ENCODE measurements at places on chromosomes 2 and 18. TPM values are rescaled to one million over a fixed set of nuclear protein-coding genes. Genes with fewer than 3 reads are reported as not detected.

The FIGLA gene
- total RNA-seq: not detected

The AGPS gene
- 13.6 TPM for total RNA-seq

GRCh38 chr2:96156011-96156820 is 11.0 kb upstream of the DUSP2 start:
- no peak for DNase-seq

- DNase-seq: no peak
These were observed 6.9 kb upstream of the DPYSL5 start for GRCh38 chr2:26840937-26841610.

- DNase-seq: no peak
These were observed 39.4 kb downstream of the CMPK2 start for GRCh38 chr2:6826081-6826913.

The DSC1 gene
- total RNA-seq: 345 TPM

DNA sequence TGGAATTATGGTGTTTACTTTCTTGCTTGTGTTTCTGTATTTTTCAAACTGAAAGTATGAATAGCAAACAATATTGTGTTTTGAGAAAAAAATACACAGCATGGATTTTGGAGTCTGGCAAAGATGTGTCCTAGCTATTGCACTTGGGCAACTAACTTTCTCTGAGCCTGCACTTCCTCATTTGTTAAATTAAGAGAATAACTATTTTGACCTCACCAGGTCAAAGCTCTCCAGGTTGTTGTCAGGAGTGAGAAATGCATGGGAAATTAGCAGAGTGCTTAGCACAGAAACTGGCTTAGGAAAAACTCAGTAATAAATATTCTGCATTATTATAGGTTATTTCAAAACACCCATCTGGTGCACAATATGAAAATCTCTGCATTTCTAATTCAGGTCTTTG is 28.2 kb downstream of the LYPD1 start:
- DNase-seq: no peak

- no peak for DNase-seq
These were observed 238.5 kb downstream of the WDR7 start for GRCh38 chr18:56889621-56890020.

DNA sequence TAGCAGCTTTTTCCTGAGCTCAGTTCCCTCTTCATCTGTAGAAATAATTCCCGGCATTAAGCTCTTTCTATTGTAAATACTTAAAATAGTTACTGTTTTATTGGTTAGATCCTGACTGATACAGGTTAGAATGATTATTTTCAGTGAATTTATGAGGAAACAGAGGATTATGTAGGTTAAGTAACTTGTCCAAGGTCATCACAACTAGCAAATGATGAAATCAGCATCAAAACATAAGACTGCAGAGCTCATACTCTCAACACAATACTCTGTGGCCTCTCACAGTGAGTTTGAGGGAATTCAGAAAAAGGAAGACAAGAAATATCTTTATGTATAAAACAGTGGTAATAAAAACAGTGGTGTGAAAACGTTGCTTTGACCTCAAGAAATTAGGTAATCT is 113.2 kb upstream of the DLX2 start:
- no peak for DNase-seq

DNA sequence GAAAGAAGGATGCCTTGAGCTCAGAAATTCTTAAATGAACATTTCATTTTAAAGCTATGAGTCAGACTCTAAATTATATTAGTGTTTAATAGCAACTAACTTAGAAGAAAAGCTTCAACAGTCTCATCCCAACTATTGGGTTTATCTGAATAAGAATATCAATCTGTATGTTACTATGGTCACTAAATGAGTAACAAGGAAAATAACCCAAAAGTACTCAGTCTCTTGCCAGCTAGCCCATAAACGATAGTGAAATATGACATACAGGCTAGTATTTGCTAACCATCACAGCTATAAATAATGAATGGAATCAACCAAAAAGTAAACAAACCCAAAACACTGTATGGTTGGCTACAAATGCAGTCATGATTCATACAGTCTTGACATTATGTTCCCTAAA is 174.9 kb downstream of the RAB3GAP1 start:
- no peak for DNase-seq

The LONRF2 gene
- total RNA-seq: 1.3 TPM

GRCh38 chr2:213261715-213262114 is 22.5 kb upstream of the SPAG16 start:
- DNase-seq: no peak

- DNase-seq: no peak
These were observed 180.9 kb downstream of the SMAD2 start for GRCh38 chr18:47749600-47749973.

The POTEI gene
- total RNA-seq: not detected

The SPATA3 gene
- total RNA-seq: not detected

The TIGD1 gene
- total RNA-seq: 16.3 TPM

The RAB17 gene
- total RNA-seq: 7.1 TPM

DNA sequence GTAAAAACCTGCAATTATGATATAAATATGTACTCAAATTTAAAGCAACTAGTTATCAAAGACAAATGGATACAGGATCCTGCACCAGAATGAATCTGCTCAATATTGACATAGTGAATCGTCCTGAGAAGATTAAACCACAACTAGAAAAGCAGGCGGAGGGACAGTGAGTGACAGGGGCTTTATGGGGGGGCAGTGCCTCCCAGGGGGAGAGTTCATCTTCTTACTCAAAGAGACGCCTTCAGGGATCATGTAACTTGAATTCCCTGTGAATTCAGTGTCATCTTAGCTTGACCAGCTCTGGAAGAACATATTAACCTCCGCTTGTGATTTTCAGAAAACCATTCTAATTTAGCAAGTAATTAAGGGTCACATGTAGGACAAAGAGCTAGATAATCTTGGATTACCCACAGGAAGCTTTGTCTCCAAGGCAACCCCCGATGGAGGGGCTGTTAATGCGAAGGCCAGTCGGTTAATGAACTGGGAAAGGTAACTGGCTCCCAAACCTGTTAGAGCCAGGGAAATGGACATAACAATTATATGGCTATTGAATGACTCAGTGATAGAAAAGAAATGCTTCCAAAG is 17.4 kb upstream of the LMAN1 start:
- DNase-seq: no peak

DNA sequence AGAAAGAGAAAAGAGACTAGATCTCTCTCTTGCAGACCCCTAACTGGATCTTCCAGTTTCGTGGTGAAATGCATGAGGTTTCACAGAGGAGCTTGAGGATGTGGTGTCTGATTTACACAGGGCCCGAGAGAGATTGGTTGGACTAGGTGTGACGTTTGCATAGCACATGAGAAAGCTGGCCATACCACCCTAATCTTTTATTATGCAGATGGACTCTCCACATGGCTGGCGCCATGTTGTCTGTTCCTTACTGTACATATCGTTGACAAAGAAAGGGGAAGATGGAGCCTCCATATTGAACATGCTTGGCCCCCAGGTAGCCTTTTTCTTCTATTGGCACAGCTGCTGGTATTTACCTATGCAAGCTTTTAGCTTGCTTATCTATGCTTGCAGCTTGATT is 27.5 kb upstream of the PGAP1 start:
- no peak for DNase-seq

The STPG4 gene
- total RNA-seq: 0.49 TPM

The GPR45 gene
- total RNA-seq: not detected

GRCh38 chr2:109348671-109349502 is 219.9 kb downstream of the SH3RF3 start:
- no peak for DNase-seq

- no peak for DNase-seq
These were observed 10.9 kb upstream of the CDH20 start for GRCh38 chr18:61322265-61322873.

The MSTN gene
- total RNA-seq: 0.38 TPM

GRCh38 chr2:35785564-35785963 is 570.0 kb upstream of the CRIM1 start:
- no peak for DNase-seq

The METAP1D gene
- 4.1 TPM for total RNA-seq
